ENCODE measurements at places on chromosomes 5 and 9.

GRCh38 chr9:33161011-33161588, 6.0 kb downstream of the B4GALT1 start:
- peak; percentile 83 for DNase-seq

DNA sequence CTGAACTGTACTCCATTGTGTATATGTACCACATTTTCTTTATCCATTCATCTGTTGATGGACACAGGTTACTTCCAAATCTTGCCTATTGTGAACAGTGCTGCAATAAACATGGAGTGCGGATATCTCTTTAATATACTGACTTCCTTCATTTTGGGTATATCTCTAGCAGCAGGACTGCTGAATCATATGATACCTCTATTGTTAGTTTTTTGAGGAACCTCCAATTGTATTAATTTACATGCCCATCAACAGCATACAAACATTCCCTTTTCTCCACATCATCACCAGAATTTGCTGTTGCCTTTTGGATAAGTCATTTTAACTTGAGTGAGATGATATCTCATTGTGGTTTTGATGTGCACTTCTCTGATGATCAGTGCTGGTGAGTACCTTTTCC, 81.8 kb upstream of the FAM120A start:
- DNase-seq: peak; percentile 2

DNA sequence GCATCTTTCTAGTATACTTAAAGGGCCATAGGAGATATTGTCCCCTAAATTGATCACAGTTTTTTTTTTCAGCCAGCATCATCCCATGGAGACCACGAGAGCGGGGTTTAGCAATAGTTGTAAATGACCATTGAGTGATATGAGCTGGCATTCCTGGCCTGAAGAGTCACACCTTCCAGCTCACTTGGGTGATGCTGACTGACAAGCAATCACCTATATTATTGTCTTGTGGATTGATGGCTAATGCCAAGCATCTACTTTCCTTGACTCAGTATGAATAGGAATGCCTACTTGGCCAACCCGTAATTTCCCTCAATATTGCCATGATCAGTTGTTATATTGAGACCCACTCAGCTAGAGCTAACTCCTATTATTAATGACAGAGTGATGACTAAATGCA, 70.5 kb downstream of the ADAMTSL1 start:
- DNase-seq: no peak

- peak; percentile 72 for DNase-seq
Observed at GRCh38 chr9:3732077-3733038, 206.6 kb upstream of the RFX3 start.

GRCh38 chr9:5841771-5842573, 9.1 kb upstream of the ERMP1 start:
- DNase-seq: no peak

All from CD14-positive monocyte (primary cell).